RWPE1 (cell line): ENCODE measurements at places on chromosomes 2 and 18.
A peak's percentile ranks its signal among the peaks of the same experiment; 100 is the strongest.

DNA sequence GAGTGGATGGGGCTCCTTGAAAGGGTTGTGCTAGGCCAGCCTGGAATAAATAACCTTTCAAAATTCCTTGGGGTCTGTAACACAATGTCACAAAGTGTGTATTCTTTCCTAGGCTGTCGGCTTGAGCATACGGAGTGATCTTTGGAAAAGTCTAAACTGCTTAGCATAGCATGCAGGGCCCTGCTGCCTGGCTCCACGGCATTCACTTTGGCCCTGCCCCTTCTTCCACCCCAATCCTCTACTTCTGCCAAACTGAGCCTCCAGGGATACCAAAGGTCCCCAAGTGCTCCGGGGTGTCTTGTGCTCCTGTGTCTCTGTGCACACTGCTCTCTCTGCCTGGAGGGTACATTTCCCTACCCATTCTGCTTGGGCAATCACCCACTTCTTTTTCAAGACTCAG, 196.1 kb downstream of the LTBP1 start:
- no peak for DNase-seq

DNA sequence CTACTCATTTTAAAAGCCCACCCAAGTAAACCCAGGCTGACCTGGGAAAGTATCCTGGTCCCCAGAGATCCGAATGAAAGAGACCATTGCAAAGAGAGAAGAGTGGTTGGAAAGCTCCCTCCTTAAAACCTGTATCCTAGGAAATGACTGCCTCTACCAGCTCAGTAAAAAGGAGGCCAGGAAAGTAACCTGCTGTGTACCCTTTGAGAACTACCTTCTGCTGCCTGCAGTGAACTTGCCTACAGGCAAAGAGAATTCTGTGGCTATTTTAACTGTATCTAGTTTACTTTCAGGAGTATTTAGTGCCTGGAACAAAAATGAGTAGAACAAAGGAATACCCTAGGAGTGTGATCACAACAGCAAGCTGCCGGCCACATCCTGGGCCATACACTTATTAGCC, 641.7 kb upstream of the NRXN1 start:
- no peak for DNase-seq

- DNase-seq, result peak; percentile 70
Measured at GRCh38 chr2:28269019-28269784, 123.5 kb upstream of the FOSL2 start.

DNA sequence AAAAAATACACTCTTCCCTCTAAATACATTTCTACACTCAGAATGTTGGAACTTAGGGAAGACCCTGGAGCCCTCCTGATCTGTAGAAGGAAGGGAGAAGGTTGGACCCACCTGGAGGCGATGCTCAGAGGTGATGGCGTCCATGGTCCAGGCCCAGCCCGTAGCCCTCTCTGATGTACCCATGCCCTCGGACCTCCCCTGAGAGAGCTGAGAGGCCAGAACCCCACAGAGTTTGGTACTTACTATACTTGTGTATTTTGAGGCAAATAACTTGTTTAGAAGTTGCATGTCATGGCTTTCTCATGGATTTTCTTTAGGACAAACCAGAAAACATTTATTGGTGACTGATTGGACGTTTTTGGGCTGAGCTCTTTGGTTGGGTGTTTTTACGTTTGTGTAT, 10.5 kb downstream of the CTDP1 start:
- no peak for DNase-seq

DNA sequence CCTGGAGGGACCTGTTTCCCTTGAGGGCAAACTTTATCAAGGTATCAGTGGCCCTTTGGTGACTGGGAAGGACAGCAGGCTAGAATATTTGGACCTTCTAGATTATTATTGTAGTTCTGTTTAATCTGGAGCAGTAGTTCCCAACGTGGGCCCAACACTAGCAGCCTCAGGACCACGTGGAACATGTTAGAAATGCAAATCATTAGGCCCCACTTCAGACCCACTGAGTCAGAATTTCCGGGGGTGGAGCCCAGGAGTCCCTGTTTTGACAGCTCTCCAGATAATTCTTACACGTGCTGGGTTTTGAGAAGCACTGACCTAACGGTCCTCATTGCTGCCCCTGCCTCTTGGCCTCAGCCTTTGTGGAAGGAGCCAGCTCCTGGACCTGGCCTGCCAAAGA, 25.5 kb upstream of the DYNC2LI1 start:
- no peak for DNase-seq
